ENCODE measurements at places on chromosomes 4 and X.

DNA sequence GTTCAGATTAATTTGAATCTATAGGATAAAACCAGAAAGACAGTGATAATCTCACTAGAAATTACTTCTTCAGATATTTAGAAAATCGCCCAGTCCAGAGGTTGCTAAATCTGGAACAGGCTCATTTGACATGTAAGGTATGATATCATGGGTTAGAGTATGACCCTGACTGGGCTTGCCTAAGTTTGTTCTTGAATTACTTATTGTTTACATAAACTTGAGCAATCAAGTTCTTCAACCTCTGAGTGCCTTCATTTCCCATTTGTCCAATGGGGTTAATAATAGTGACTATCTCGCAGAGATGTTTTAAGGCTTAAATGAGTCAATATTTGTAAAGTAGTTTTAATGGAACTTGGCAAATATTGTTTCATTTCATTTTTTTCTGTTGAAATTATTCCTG, 1947.6 kb upstream of the IGFBP7 start:
- no peak for DNase-seq

GRCh38 chr4:26985873-26986272, 125.2 kb downstream of the STIM2 start:
- DNase-seq = peak; percentile 25

DNA sequence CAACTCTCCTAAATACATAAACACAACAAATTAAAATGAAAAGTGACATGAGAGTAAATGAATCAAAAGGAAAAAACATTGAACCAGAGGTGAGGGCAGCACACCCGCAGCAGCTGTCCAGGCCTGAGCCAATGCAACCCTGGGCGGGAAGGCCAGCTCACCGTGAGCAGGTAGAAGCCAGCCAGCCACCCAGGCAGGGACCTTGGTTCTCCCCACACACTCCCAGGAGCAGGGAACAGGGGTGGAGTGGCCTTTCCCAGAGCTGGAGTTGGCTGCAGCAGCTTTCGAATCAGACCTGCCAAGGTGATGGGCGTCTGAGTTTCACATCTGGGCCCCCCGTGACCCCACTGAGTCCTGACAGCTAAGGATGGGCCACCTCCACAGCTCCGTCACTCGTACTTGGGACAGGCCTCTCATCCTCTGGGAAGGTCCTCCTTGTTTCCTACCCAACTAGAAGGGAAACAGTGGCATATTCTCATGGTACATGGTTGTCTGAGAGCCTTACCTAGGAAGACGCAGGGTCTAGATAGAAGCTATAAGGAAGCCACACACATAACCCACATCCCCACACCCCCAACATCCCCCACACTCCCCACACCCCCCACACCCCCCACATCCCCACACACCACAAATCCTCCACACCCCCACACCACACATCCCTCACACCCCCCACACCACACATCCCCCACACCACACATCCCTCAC, 172.2 kb downstream of the DCLK2 start:
- no peak for DNase-seq

- no peak for DNase-seq
These were observed 845.8 kb downstream of the TECRL start for GRCh38 chr4:63563288-63564014.

- DNase-seq = no peak
These were observed 7.4 kb downstream of the MAGEA4 start for GRCh38 chrX:151920101-151920500.

DNA sequence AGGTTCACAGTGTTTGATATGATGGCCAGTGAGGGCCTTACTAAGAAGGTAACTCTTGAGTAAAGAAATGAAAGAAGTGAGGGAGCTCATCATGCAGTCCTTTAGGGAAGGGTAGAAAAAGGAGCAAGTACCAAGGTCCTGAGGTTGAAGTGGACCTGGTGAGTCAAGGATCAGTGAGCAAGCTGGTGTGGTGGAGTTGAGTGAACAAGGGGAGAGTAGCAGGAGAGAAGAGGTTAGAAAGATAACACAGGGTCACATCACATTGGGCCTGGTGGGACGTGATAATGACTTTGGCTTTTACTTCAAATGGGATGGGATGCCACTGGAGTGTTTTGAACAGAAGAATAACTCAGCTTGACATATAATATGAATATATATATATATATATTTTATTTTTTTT, 44.7 kb downstream of the OSTC start:
- no peak for DNase-seq

GRCh38 chrX:45300638-45301037, 100.0 kb upstream of the DIPK2B start:
- DNase-seq = no peak

GRCh38 chrX:38287674-38288073, 39.6 kb downstream of the RPGR start:
- DNase-seq = no peak

- DNase-seq = no peak
These were observed 88.4 kb downstream of the PPP3CA start for GRCh38 chr4:101258883-101259282.
